ENCODE measurements at places on chromosomes 1 and 21. TPM values are rescaled to one million over a fixed set of nuclear protein-coding genes. Genes with fewer than 3 reads are reported as not detected.

DNA sequence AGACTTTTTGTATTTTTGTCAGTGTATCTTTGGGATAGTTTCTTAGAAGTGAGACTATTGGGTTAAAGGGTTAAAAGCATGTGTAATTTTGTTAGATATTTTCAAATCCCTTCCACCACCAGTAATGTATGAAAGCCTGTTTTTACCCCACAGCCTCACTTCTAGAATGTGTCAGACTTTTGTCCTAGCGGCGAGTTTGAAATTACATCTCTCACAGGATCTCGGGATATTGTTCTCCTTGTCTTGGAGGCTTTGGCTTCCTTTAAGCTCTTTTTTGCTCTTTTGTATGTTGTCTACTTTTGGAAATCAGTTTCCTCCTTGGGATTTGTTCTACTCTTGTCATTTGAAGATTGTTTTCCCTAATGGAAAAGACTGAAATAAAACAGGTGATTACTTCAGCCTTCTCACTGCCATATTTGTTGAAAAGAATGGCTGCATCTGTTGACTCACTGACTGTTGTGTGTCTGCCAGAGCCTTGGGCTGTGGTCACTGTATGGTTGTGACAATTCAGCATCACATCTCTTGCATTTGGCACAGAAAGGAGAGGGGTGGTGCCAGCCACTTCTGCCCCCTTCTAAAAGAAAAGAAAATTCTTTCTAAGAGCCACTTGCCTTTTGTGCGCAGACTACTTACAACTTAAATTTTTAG is 22.6 kb downstream of the ST3GAL3 start:
- no peak for DNase-seq

DNA sequence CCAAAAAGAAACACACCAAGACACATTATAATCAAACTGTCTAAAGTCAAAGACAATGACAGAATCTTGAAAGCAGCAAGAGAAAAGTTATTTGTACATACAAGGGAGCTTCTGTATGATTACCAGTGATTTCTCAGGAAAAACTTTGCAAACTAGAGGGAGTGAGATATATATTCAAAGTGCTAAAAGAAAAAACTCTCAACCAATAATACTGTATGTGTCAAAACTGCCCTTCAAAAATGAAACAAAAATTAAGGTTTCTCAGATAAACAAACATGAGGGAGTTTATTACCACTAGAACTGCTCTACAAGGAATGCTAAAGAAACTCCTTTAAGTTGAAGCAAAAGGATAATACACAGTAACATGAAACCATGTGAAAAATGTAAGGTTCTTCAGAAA is 79.4 kb downstream of the LBR start:
- no peak for DNase-seq

- no peak for DNase-seq
These were observed 5.5 kb downstream of the CD1D start for GRCh38 chr1:158186180-158186579.

DNA sequence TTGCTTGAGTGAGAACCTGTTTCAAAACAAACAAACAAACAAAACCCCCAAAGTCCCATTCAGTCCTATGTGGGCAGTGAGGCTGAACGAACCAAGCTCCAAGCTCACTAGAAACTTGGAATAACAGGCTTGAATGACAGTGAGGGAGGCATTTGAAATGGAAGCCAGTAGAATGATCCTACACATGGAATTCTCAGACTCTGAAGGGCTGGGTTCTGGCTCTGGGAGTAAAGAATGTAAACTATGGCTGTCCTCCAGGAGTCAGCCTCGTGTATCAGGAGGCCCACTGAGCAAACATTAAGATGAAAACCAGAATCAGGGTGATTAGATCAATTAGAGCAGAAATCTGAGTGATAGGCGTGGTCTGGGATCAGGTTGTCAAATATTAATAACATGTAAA is 14.9 kb downstream of the PCP4L1 start:
- DNase-seq, result no peak

DNA sequence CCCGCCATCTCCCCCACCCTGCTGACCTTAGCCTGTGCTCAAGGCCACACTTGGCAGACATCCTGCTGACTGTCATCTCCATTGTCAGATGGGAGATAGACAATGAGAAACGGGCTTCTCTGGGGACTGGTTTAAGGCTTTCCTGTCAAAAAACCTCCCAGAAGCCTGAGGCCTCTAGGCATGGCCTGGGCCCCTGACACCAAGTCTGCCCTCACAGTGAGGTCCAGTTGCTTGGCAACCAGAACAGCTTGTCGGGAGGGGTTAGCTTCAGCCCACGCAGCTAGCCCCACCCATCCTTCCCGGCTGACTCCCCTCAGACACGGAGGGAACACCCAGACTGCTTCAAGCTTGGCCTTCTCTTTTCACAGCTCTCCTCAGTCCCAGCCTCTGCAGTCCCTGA is 11.0 kb downstream of the PLEKHA6 start:
- DNase-seq, result no peak

Gene AIRE
- total RNA-seq, result not detected
